ENCODE measurements at places on chromosomes 12 and 14.
A peak's percentile ranks its signal among the peaks of the same experiment; 100 is the strongest.

- DNase-seq = no peak
Observed at GRCh38 chr12:125208942-125209341, 143.7 kb downstream of the AACS start.

DNA sequence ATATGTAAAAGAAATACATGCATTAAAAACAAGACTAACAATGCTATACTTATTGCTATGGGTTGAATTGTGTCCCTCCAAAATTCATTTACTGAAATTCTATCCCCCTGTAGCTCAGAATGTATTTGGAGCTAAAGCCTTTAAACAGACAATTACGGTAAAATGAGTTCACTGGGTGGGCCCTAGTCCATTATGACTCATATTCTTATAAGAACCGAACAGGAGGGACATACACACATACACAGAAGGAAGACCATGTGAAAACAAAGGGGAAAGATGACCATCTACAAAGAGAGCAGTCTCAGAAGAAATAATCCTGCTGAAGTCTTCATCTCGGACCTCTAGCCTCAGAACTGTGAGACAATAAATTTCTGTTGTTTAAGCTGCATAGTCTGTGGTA is 77.1 kb upstream of the ANKS1B start:
- no peak for DNase-seq

DNA sequence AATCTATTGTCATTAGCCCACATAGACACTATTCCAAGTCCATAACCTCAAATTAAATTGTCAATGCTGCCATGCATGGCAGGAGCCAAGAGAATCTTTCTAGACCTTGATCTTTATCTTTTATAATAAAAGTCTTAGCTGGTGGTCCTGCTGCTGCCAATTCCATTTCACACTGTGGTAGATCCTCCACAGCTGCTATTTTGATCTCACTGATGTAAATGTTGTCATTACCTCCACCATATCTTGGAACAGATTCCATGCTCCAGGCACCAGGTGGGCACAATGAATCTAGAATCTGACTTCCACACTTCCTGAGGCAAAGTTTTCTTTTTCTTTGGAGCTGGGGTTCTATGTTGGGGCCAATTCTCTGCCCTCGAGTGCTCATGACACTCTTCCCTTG is 161.2 kb downstream of the TMTC3 start:
- no peak for DNase-seq

GRCh38 chr12:66352197-66352596 is 49.9 kb downstream of the HELB start:
- DNase-seq = no peak

DNA sequence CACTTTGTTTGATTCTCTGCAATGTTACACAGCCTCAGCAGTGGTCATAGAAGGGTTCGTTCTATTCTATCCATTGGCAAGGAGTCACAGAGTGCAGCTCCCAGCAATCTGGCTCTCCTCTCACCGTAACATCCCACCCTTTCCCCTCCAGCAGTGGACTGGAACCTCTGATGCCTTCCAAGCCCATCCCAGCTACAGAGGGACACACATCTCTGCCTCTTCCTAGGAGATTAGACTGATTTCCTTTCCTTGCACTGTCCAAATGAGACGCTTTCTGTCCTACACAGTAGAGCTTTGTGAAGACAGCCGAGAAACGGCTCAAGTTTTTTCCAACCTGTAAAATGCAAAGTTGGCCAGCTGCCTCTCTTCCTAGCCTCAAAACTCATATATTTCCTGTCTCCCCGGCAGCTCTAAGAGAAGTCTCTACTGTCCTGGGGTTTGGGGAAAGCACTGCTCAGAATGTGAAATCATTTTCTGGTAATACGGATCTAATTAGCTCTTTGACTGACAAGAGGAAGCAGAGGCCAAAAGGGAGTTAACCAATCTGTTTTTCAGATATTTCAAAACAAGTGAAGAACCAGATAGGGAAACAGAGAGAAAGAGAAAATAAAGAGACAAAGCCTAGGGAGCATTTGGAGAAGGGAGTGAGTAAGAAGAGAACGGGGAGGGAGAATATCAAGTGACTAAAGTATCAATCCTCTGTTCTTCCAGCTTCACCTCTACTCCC is 516 bp downstream of the NINJ2 start:
- no peak for DNase-seq

DNA sequence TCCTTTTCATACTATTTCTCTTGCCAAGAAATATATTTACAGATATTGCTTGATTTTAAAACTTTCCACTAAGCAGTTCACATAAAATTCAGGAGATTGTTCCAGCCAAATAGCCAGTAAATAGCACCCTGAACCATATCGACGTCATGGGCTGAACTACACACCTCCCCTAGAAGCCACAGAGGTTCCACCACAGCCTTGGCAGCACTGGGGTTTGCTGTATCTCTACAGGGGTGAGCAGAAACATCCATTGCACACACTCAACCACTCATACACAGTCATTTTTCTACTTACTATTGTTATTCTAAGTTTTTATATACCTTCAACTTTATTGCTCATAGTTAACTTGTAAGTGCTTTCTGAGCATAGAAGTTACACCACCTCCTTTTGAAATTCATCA is 8.1 kb upstream of the EIF2S3B start:
- DNase-seq = no peak

GRCh38 chr12:67043771-67044170 is 225.4 kb upstream of the CAND1 start:
- no peak for DNase-seq

GRCh38 chr12:2306735-2307134 is 253.9 kb downstream of the CACNA1C start:
- no peak for DNase-seq

DNA sequence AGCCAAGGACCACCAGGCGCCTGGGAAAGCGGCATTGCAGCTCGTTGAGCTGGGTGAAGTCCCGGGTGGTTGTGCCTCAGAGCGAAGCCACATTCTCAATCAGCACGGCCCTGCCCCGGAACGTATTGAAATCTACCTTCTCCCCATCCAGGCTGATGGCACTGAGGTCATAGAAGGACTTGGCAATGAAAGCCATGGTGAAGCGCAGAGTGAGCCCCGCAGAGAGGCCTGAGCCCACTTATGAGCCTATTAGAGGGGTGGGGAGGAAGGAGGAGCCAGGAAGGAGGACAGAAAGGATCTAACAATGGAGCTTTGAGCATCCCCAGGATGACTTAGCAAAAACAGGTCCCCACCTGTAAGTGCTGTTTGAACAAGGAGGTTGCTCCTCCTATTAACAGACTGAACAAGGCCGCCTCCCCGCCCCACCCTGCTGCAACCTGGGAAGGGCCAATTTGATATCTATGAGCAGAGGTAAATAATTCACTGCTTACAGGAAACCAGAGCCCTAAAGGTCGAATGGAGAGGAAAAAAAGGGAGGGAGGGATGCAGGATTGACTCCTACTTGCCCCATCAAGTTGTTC is at the start of gene GPX2:
Gene GPX2, minus strand, starts transcription at position 215 of the 581 bp plus-strand sequence. Its CDS starts 19 bp downstream, at position 196.
- no peak for DNase-seq

- no peak for DNase-seq
Observed at GRCh38 chr14:22567437-22567836, 21.6 kb downstream of the DAD1 start.

DNA sequence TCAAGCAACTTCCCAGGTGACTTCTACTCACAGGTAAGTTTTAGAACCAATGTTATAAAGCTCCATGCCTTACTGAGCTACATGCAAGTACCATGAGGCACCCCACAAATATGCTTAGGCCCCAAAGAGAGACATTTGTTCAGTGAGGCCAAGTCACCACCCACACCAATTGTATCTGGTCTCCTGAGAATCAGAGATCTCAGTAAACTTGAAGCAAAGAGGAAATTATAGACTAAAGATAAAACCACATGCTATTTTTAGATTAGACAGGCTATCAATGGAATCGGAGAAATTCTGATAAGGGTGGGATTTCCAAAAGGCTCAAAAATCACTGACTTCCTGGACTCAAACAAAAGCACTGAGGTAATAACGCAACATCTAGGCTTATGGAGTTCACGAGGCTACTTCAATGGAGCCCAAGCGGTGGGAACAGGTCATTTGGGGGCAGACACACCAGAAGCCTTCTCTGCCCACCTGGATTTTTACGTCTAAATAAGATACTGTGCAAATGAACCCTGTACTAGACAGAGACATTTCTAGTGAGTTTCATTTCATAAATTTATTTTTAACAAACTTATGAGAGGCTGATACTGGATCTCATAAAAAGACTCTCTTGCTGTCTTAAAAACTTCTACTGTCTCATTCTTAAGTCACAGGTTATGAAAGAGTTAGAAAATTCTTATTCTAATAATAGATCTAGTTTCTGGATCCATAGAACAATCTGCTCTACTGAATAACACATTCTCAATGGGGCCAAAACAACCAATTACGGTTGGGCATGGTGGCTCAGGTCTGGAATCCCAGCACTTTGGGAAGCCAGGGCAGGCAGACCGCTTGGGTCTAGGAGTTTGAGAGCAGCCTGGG is 7.7 kb downstream of the SLC15A4 start:
- no peak for DNase-seq

- no peak for DNase-seq
Observed at GRCh38 chr12:103444983-103445382, 50.8 kb downstream of the C12orf42 start.

GRCh38 chr14:101635749-101636560 is 74.7 kb downstream of the DIO3 start:
- no peak for DNase-seq

- DNase-seq = no peak
Observed at GRCh38 chr14:73105727-73106126, 30.6 kb upstream of the PSEN1 start.

GRCh38 chr12:59036973-59037762 is 116.9 kb upstream of the LRIG3 start:
- no peak for DNase-seq

DNA sequence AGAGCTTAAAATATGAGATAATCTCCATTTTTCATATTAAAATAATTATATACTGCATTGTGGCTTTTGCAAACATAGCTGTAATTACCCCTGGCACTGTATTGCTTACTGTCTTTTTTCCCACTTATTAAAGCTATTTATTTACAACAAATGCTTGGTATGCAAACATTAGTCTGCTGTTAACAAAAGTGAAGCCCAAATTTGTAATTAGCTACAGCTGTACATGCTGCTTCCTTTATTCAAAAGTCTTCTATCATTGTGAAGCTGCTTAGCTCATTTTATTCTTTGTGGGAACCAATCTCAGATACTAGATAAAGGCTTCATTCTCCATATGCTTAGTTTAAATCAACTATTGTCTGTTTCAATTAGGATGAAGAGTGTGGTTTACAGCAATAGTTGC is 425.8 kb upstream of the FOXG1 start:
- DNase-seq = no peak

GRCh38 chr12:77995436-77996167 is 164.9 kb downstream of the NAV3 start:
- peak; percentile 27 for DNase-seq

GRCh38 chr14:96090441-96091148 is 51.4 kb downstream of the C14orf132 start:
- no peak for DNase-seq

GRCh38 chr14:73232984-73233383 is 4.3 kb upstream of the PAPLN start:
- no peak for DNase-seq

- DNase-seq = no peak
Observed at GRCh38 chr12:89966495-89967240, 258.0 kb upstream of the ATP2B1 start.

- DNase-seq = no peak
Observed at GRCh38 chr12:123721245-123721644, 9.1 kb downstream of the ATP6V0A2 start.

GRCh38 chr14:55131370-55132137 is 2.5 kb downstream of the LGALS3 start:
- DNase-seq = no peak

DNA sequence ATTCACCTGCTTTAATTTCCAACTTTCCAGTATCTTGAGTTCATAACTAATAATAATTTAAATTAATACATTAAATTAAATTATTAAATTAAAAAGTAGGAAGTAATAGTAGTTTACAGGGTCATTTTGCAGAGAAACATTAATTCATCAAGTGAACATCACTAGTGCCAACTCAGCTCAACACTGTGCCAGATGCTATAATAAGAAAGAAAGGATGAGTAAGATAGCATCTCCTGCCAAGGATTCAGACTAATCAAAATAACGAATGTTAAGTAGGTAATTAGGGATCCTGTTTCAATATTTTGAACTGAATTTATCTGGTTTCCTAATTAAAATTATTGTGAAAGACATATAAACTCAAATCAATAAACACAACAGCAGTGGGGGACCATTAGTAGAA is 596.7 kb downstream of the SLC6A15 start:
- no peak for DNase-seq

GRCh38 chr12:106392759-106393158 is 35.2 kb downstream of the POLR3B start:
- DNase-seq = no peak

- DNase-seq = no peak
Observed at GRCh38 chr12:69039911-69040310, 106.9 kb upstream of the CPM start.

- no peak for DNase-seq
Observed at GRCh38 chr12:64895526-64895925, 71.1 kb downstream of the TBC1D30 start.

- no peak for DNase-seq
Observed at GRCh38 chr14:34129927-34130552, 179.2 kb upstream of the EGLN3 start.

GRCh38 chr12:184811-185575 is 29.0 kb downstream of the SLC6A12 start:
- no peak for DNase-seq

GRCh38 chr14:79965896-79966295 is 245.4 kb downstream of the DIO2 start:
- no peak for DNase-seq

- no peak for DNase-seq
Observed at GRCh38 chr14:29085546-29085945, 319.0 kb downstream of the FOXG1 start.

- DNase-seq = no peak
Observed at GRCh38 chr12:112466011-112466422, 47.3 kb downstream of the PTPN11 start.

DNA sequence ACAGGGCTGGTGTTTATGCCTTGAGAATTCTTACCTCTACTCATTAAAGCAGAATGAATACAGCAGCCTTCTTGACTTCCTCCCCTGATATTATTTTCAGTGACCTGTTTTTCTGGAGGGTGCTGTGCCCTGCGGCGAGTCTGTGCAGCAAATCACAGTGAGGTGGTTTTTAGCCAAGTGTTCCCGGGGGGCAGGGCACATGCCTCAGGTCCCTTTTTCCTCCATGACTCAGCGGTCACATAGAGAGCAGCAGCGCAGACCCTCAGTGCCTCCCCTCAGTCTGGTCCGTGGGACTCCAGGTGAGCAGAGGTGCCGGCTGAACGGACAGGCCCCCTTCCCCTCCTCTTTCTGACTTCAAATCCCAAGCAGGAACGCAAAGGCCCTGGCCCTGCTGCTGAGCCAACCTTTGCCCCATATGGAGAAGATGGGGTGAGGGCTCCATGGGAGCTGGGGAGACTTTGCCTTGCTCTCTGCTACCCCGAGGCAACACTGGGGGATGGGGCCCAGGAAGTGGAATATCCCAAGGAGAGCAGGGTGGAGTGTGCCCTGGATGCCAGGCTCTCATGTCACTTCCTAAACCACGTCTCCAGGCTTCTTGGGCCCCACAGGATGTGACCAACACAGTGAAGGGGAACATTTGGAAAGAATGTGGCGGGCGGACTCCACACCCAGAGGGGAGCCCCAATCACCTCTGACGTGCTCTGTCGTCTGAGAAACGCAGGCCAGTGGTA is 90.0 kb downstream of the DHRS2 start:
- no peak for DNase-seq
